ENCODE measurements at places on chromosomes 11 and 22.
A peak's percentile ranks its signal among the peaks of the same experiment; 100 is the strongest.

DNA sequence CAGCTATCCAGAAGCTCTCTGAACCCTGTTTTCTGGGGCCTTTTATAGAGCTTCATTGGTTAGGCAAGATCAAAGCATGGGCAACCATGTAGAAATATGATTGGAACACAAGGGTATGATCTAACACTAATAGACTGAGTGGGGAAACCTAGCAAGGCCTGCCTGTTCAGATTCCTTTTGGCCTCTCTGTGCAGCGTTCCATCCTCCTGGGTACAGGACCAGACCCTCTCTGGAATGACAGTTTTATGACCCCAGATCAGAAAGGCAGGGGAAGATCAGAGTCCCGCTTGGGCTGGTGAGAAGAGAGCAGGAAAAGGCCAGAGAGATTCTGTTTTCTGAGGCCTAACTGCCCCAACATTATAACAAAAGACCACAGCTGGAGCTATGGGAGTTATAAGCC lies 36.7 kb upstream of the VWA5A start:
- no peak for DNase-seq

- no peak for DNase-seq
These were observed 65.2 kb downstream of the MPPED1 start for GRCh38 chr22:43476751-43477725.

DNA sequence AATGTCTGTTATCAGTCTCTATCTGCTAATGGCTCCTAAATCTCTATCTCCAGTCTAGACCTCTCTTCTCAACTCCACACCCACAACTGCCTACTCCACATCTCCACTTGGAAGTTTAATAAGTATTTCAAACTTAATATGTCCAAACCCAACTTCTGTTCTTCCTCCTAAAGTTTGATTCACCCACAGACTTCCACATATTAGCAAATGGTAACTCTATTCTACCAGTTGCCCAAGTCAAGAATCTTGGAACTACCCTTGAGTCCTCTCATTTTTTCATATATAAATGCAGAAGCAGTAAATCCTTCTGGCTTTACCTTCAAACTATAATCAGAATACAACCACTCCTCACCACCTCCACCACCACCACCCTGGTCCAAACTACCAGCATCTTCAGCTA lies 6.7 kb upstream of the JAML start:
- DNase-seq = no peak

DNA sequence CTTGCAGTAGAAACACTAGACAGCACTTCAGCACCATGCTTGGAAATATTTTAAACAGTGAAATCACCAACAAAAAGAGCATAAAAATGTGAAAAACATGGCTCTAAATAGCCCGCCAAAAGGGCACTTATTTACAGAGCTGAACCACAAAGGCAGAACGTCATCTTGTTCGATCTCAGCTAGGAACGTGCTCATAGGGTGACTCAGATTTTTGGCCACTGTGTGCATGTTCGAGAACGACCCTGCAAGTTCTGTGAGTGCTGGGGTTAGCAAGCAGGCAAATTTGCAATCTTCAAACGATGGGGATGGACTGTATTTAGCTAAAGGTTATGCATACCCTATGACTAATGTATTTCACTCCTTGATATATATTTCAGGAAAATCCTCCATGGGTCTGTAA lies 30.6 kb downstream of the OR2AT4 start:
- DNase-seq = no peak

GRCh38 chr11:16926883-16927626 lies 87.2 kb downstream of the PLEKHA7 start:
- DNase-seq = no peak

GRCh38 chr11:20003351-20003750 lies 156.9 kb downstream of the DBX1 start:
- DNase-seq = no peak

GRCh38 chr22:42808521-42808920 lies 48.6 kb downstream of the ARFGAP3 start:
- DNase-seq = no peak

DNA sequence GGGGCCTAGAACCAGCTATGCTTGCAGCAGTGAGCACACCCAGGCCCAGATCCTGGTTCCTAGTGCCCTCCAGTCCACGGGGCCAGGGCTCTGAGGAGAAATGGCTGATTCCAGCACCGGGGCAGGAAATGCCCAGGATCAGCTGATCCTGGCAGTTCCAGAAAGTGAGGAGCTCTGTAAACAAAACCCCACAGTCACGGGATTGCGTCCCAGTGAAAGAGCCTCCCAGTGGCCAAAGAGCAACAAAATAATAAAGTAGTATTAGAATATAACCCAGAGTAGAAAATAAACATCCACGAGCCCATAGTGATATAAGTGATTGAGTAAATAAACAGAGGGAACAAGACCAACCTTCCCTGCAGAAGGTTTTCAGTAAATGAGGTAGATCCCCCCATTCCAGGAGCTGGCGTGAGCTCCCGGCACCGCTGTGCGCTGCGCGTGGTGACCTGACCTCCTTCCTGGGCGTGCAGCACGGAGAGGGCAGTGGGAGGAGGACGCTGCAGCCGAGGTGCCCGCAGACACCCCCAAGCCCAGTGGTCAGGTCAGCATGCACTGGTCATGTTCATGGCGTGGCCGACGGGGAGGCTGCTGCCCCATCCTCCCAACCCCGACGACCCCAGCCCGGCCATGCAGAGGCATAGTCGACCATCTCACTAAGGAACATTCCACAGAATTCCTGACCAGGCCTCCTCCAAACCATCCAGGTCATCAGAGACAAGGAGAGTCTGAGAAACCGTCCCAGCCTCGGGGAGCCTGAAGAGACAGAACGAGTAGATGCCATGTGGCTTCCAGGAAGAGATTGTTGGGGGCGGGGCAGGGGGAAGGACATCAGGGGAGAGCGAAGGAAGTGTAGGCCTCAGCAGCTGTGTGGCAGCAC lies 19.8 kb downstream of the PTDSS2 start:
- DNase-seq = peak; percentile 66

DNA sequence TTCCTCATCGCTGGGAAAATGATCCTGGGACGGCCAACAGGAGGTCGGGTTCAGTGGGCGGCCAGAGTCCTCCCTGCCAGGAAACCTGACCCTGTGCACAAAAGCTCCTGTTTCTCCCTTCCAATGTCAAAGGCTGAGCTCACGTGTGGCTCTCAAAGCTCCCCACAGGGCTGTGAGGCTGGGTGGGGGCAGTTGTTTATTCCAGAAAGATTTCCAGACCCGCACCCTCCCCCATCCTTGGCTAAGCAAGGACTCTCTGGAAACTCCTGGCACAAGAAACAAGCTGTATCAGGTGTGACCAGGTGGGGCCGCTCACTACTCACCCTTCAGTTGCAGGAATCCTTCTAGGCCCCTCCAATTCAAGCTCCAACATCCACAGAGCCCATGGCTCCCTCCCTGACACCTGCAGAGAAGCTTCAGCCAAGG lies 131.9 kb downstream of the SHANK2 start:
- DNase-seq = no peak

DNA sequence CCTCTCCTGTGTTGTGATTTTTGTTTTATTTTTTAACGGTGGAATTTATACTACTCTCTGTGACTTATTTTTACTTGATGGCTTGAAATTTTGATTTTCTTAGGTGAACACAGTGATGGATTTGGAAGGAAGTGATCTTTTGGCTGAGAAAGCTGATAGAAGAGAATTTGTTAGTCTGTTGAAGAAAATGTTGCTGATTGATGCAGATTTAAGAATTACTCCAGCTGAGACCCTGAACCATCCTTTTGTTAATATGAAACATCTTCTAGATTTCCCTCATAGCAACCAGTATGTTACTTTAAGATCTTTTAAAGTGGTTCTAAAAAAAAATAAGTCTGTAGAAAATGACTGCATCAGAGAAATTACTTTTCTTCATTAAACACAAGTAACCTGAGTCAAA lies 82.1 kb downstream of the HIPK3 start:
- DNase-seq = no peak

DNA sequence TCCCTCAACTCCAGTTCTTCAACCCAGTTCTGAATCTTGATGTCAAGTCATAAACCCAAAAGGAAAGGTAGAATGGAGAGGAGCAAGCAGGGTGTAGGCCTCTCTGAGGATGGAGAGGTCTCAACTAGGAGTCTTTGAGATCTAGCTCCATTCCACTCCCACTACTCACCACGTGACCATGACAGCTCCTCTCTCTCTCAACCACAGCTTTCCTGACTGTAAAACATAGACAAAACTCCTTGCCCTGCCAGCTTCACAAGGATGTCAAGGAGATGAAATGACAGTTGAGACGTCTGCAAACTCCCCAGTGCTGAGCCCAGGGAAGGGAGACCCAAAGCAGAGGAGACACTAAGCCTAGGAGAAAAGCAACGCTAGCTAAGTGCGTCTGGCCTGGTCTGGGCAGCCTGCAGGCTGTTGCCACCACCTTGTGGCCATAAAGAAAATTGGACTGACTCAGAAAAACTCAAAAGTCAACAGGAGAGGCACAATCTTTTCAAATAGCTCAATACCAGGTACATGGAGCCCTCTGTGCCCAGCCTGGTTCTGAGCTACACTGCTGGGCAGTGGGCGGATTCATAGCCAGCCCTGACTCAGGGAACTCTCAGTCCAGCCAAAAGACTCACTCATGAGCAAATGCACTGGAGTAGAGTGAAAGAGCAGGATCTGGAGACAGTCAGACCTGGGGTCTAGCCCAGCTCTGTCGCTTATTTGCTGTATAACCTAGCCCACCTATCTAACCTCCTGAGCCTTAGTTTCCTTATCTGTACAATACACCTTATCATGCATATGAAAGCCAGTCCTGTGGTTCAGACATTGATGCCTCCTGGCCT lies 3.4 kb downstream of the CLPB start:
- peak; percentile 54 for DNase-seq

DNA sequence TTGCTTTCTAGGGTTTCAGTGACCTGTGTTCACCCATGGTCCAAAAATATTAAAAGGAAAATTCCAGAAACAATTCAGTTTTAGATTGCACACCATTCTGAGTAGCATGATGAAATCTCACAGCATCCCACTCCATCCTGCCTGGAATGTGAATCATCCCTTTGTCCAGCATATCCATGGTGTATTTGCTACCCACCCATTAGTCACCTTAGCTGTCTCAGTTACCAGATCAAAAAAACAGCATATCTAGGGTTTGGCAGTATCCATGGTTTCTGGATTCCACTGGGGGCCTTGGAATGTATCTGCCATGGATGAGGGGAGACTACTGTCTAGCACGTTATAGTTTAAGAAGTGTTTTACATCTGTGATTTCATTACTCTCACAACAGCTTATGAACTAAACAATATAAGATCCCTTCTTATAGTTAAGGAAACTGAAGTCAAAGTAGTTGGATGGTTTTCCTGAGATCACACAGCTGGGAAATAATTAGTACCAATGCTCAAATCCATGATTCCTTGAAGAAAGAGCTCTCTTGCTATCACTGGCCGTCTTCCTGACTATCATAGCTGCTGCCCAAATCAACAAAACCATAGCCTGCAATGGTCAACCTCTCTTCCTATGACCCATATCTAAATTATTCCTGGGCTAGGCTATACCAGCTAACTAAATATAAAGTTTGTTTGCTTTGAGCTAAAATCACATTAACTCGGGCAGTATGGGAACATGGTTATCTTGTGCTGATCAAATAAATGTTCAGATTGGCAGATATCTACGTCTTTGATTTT lies 122.6 kb downstream of the MICAL2 start:
- peak; percentile 96 for DNase-seq

GRCh38 chr11:86490582-86490981 lies 115.9 kb downstream of the CCDC81 start:
- no peak for DNase-seq

DNA sequence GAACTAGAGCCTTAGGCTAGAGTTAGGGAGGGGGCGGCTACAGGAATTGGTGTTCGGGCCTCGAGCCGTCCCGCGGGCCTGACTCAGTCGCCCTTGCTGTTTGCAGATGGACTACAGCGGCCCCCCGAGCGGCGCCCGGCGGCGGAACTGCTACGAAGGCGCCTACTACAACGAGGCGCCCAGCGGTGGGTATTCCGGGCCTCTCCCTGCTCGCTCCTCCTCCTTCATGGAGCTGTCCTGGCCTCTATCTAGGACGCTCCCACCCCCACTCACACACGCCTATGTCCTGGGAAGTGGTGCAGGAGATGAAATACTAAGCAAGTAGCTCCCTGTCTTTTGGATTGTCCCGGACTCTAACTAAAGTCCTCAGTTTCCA lies 1.4 kb downstream of the MYOD1 start:
- no peak for DNase-seq

GRCh38 chr11:112113539-112114457 lies 27.1 kb downstream of the SDHD start:
- peak; percentile 73 for DNase-seq

All from fibroblast of skin of back (primary cell).